ENCODE measurements at places on chromosomes 16 and 17.

- H3K4me1 ChIP-seq = peaks cover 12% of the 10 kb centered on the region
- H3K27ac ChIP-seq = no peak overlapping the region
- H3K27me3 ChIP-seq = peaks cover 65% of the 10 kb centered on the region
- DNase-seq = no peak
- no peaks in the 10 kb centered on the region for H3K36me3 ChIP-seq
Observed at GRCh38 chr17:79749156-79749815, 18.5 kb downstream of the ENPP7 start.

DNA sequence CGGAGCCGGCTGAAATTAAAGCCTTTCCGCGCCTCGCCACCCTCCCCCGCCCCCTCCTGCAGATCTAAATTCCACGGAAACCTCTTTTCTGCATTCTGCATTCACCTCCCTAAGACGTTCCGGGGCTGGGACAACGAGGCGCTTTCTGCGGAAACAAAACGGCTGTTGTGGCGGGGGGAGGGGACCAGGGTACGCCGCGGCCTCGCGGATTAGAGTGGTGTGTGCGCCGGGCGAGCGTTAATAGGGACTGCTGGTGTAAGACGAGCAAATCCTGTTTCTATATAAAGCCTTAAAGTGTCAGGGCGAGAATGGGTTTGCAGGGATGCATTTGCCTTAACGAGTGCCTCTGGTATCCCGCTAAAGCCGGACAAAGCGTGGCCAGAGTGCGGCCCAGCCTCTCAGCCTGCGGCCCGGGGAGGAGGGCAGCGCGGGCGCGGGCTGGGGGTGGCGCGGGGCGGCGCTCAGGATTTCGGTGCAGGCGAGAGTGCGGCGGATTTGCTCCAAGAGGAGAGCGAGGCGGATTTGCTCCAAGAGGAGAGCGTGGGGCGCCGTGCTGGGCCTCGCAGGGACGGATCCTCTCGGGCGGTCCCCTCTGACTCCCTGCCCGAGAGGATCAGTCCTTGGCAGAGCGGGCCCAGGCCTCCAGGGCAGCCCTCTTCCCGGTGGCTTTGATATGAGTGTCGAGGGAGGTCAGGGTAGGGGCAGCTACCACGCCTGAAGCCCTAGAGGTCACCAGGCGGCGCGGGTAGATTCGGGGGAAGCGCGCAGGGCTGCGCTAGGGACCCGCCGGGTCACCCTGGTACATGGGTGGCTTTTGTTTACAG lies 5.1 kb downstream of the BAHCC1 start:
- H3K27me3 ChIP-seq = peaks cover 49% of the 10 kb centered on the region
- H3K27ac ChIP-seq = peak overlapping the region; percentile 90
- DNase-seq = no peak
- peaks cover 64% of the 10 kb centered on the region for H3K4me1 ChIP-seq
- H3K36me3 ChIP-seq = no peaks in the 10 kb centered on the region

DNA sequence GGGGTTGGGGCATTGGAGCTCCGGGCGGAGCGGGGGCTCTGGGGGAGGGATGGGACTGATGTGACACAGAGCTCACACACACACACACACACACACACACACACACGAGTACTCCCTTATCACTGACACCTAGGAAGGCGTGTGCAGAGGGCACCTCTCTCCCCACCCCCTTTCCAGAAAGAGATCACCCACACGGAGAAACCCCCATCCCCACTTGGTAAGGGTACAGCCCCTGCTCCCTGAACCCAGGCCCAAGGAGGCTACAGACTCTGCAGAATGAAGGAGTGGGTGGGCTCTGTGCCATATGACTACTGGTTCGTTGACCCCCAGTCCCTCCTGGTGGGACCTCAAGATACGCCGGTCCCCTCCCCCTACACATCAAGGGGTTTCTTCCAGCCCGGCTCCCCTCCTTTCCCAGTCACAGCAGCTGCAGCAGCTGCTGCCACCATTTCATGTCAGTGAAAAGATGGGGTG lies 8.7 kb upstream of the ARHGAP23 start:
- no peak overlapping the region for H3K27ac ChIP-seq
- no peak for DNase-seq

- no peaks in the 10 kb centered on the region for H3K27me3 ChIP-seq
- peak overlapping the region; percentile 87 for H3K27ac ChIP-seq
- DNase-seq = peak; percentile 97
- peaks cover 40% of the 10 kb centered on the region for H3K4me1 ChIP-seq
- peaks cover 20% of the 10 kb centered on the region for H3K36me3 ChIP-seq
Observed at GRCh38 chr17:28710861-28711722, 596 bp downstream of the PROCA1 start.

DNA sequence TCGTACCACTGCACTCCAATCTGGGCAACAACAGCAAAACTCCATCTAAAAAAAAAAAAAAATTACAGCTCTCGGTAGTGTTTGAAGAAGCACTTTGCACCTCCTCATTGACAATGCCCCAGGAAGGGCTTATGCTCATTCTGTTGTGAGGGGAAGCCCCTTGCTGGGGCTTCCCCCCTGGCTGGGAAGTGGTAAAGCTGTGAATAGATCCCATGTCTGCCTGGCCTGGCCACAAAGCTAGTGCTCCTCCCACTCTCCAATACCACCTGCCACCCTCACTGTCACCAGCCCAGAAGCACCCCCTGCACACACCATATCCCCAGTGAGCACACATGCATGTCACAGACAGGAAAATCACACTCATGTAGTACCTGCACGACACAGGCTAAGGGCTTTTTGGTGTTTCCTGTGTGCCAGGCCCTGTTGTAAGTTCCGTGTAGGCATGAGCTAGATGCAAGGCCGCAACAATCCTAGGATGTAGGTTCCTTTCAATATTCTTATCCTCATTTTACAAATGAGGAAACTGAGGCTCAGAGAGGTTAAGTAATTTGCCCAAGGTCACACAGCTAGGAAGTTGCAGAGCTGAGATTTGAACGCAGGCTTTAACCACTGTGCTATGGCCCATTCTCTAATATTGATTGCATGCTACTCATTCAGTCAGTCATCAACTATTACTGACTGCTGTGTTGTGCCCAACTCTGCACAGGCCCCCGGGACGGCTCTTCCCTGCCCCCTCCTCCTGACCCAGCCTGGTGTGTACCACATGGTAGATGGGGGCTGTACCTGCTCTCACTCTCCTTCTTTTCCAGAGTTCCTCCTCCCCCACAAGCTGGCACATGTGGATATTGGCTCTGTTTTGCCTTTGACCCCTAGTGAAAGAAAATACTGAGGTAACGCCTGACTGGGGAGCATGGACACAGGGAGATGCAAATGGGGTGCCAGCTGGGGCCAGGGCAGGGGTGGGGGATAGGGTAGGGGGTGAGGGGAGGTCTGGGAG lies 11.9 kb upstream of the COL1A1 start:
- DNase-seq = no peak
- H3K4me1 ChIP-seq = peaks cover 20% of the 10 kb centered on the region
- no peak overlapping the region for H3K4me3 ChIP-seq
- peaks cover 43% of the 10 kb centered on the region for H3K27me3 ChIP-seq

DNA sequence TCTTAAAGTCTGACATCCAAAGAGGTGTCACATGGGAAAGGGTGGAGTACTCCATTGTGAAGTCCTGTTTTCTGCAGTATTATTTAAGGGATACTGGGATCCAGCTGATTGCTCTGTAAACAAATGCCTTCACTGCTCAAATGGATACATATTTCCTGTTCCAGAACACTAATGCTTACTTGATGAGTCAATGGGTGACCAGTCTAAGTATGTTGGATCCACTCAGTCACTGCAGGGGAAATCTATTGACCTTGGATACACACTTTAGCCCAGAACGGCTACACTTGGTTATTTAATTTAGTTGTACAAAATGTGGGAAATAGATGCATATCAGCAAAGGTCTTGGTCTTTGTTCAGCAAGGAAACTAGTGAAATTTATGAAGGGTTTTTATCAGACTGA lies 261.4 kb downstream of the MAP2K4 start:
- no peaks in the 10 kb centered on the region for H3K36me3 ChIP-seq
- H3K27ac ChIP-seq = no peak overlapping the region
- no peak for DNase-seq
- H3K4me3 ChIP-seq = no peak overlapping the region
- H3K4me1 ChIP-seq = no peaks in the 10 kb centered on the region

DNA sequence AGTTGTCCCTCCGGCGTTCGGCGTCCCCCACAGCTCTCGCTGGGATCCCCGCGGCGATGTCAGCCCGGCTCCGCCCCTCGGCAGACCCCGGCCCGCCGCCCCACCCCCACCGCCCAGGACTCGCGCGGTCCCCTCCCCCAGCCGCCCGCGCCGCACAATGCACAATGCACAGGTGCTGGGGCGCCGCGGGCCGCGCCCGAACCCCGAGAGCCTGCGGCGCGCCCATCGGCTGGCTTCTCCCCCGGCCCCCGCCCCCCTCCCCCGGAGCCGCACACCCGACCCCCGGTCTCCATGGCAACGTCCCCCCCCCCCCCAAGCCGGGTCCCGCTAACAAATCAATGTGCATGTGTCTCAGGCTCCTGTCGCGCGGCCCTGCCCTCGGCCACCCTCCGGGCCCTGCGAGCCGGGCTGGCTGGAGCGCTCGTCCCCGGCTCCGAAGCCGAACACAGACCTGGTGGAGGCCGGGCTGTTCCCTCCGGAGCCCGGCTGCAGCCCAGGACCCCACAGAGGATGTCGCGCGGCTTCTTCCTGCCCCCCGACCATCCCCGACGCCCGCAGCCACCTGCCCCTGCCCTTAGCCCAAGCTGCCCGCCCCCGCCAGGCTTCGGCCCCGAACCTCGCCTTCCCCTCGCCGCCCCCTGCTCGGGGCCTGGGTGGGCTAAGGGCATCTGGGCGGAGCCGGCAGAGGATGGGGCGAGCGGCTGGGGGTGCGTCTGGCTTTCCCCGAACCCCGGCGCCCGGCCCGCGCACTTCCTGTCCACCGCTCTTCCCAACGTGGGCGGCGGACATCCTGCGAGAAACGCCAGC lies 818 bp upstream of the CBX8 start:
- peak overlapping the region; percentile 85 for H3K27ac ChIP-seq
- no peaks in the 10 kb centered on the region for H3K36me3 ChIP-seq
- H3K27me3 ChIP-seq = peaks cover 64% of the 10 kb centered on the region
- peak overlapping the region; percentile 48 for H3K4me3 ChIP-seq
- peaks cover 31% of the 10 kb centered on the region for H3K4me1 ChIP-seq
- DNase-seq = peak; percentile 89

GRCh38 chr17:4073983-4074830 lies 68.6 kb downstream of the ZZEF1 start:
- H3K36me3 ChIP-seq = peaks cover 90% of the 10 kb centered on the region
- peak overlapping the region; percentile 45 for H3K27ac ChIP-seq
- no peaks in the 10 kb centered on the region for H3K27me3 ChIP-seq
- peaks cover 15% of the 10 kb centered on the region for H3K4me1 ChIP-seq
- peak; percentile 73 for DNase-seq
- no peak overlapping the region for H3K4me3 ChIP-seq

DNA sequence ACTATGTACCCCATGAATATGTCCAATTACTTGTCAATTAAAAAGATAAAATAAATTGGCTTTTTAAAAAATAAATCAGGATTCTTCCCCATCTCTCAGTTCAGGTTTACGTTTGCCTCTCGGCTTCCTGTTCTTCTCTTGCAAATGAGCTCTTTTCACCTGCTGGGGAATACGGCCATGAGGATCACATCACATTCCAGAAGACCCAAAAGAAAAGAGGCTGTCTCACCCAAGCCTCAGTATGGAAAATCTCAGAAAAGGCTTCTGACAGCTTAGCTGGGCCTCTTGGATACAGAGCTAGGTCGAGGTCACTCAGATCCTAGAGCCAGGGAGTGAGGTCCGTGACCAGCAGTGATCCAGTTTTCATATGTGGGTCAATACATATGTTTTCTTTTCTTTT lies 171.2 kb upstream of the SDK2 start:
- no peak for DNase-seq
- H3K27me3 ChIP-seq = no peaks in the 10 kb centered on the region
- no peaks in the 10 kb centered on the region for H3K4me1 ChIP-seq
- H3K4me3 ChIP-seq = no peak overlapping the region

DNA sequence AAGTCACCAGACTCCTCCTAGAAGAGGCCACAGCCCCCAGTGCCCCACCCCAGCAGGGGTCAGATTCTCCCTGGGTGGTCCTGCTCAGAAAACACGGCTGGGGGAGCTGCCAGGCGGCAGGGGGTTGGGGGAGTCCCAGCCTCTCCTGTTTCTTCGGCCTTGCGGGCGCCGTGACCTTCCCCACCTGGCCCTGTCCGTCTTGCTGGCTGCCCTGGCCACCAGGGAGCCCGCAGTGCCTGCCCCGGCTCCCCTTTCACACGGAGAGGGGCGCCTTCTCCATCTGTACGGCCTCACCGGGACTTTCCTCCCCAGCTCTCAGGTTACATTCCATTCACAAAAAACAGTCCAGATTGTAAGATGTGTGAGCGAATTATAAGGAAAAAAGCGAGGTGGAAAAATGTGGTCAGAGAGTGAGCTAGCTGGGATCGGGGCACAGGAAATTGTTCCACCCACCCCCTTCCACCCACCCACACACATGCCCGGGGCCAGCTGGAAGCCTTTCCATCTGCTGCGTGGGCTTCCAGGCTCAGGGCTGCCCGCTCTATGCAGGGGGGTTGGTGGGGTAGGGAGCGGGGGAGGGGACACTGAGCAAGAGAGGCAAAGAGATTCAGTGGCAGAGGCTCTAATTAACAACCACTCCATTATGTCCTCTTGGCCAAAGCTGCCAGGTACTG lies 14.6 kb upstream of the CIBAR2 start:
- peak overlapping the region; percentile 67 for H3K27ac ChIP-seq
- DNase-seq = no peak
- peaks cover 16% of the 10 kb centered on the region for H3K4me1 ChIP-seq
- no peaks in the 10 kb centered on the region for H3K27me3 ChIP-seq

DNA sequence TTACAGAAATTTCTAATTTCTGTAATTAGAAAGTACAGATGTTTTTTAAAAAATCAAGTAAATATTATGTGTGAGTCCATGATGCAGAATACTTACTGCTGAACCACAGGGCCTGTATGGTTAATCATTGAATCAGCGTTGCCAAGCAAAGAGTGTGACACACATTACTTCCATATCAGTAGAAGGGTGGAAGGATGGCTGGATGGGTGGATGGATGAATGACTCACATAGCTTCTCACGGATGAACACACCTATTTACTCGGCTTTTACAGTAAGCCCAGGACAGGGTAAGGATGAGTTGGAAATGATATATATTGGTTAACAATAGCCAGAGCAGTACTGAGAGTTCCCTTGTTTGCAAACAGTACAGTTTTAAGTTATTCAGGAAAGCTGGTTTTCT lies 495.9 kb upstream of the RBFOX1 start:
- no peaks in the 10 kb centered on the region for H3K27me3 ChIP-seq
- H3K4me3 ChIP-seq = no peak overlapping the region
- H3K27ac ChIP-seq = no peak overlapping the region

- H3K4me1 ChIP-seq = peaks cover 22% of the 10 kb centered on the region
- H3K27ac ChIP-seq = no peak overlapping the region
- H3K36me3 ChIP-seq = peaks cover 73% of the 10 kb centered on the region
- no peak for DNase-seq
- H3K4me3 ChIP-seq = no peak overlapping the region
Observed at GRCh38 chr17:64150237-64151015, 20.5 kb upstream of the ERN1 start.

DNA sequence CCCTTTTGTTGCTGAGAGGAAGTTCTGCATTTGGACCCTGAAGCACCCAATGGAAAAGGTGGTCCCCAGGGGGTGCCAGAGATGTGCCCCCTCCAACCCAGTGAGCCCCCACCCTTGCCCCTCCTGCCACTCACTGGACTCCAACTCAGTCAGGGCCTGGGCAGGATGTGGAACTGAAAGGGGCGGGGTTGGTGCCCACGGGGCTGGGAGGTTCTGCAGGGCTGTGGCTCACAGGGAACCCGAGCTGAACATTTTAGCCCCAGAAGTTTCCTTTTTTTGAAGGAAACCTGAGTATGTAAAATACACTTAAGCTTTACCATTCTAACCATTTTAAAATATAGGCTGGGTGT lies 15.8 kb upstream of the OGFOD3 start:
- peak; percentile 88 for DNase-seq
- no peaks in the 10 kb centered on the region for H3K27me3 ChIP-seq
- peaks cover 16% of the 10 kb centered on the region for H3K4me1 ChIP-seq
- peaks cover 84% of the 10 kb centered on the region for H3K36me3 ChIP-seq
- H3K27ac ChIP-seq = no peak overlapping the region

Measured in spleen (tissue), 13 donors.